Stimulated activated CD4-positive, alpha-beta T cell treated with anti-CD3 and anti-CD28 coated beads, Interleukin-12 subunit alpha, Interleukin-12 subunit beta, amount 100 ng/mL, for 48 hours (primary cell): ENCODE measurements at places on chromosomes 5 and 9.

- DNase-seq = no peak
These were observed 48.2 kb downstream of the DAPK1 start for GRCh38 chr9:87545858-87546257.

GRCh38 chr9:128995791-128996190 is 32.3 kb downstream of the SH3GLB2 start:
- no peak for DNase-seq

- DNase-seq = no peak
These were observed 34.4 kb downstream of the RAD50 start for GRCh38 chr5:132591145-132591544.

GRCh38 chr9:84919440-84919839 is 249.9 kb downstream of the NTRK2 start:
- no peak for DNase-seq

GRCh38 chr5:64900618-64901017 is 131.9 kb downstream of the CWC27 start:
- DNase-seq = no peak

- DNase-seq = no peak
These were observed 47.2 kb downstream of the EBF1 start for GRCh38 chr5:159052401-159053011.

DNA sequence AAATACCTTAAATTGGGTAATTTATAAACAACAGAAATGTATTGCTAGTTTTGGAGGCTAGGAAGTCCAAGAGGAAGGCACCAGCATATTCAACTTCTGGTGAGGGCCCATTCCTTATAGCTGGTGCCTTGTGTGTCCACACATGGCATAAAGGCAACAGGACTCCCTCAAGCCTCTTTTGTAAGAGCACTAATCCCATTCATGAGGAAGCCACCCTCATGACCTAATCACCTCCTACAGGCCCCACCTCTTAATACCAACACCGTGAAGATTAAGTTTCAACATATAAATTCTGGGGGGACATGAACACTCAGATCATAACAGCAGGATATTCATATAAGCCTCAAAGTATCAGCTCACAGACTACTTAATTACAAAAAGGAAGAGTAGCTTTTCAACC is 4.0 kb upstream of the PLAC8L1 start:
- no peak for DNase-seq

GRCh38 chr9:116048081-116048480 is 105.5 kb upstream of the PAPPA start:
- no peak for DNase-seq

DNA sequence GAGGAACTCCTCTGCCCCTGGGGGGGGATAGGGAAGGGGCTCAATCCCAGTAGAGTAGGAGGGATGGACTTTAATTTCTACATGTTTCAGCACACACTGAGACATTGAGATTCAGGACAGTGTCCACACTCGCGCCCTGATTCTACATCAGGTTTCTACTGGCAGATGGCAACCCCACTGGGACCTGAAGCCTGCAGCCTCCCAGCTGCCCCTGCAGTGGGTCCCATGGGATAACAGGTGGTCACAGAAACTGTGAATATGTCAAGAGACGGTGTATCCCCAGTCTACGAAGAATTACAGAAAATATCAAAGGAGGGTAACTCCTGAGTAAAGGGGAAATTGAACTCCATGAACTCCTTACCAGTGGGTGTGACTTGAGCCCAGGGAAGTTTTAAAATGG is 2.4 kb upstream of the TERT start:
- no peak for DNase-seq

DNA sequence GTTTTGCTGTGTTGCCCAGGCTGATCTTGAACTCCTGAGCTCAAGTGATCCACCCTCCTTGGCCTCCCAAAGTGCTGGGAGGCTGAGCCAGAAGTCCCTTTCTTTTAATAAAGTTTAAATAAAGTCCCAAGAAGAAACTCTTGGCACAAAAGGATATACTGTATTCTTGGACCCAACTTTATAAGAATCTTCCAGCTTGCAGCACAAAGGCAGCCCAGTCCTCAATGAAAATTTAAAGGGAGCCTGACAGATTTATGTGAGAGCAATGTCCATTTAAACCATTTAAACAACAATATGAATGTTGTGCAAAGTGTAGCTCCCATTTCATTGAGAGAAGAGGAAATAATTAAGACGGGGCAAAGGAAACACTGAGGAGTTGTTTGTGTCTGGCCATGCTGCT is 217.0 kb downstream of the DOCK8 start:
- no peak for DNase-seq

- DNase-seq = no peak
These were observed 153.8 kb downstream of the HSPA4 start for GRCh38 chr5:133205649-133206048.

- DNase-seq = no peak
These were observed 5.6 kb downstream of the EXD3 start for GRCh38 chr9:137417161-137418021.

- DNase-seq = no peak
These were observed 30.2 kb upstream of the CCNG1 start for GRCh38 chr5:163407034-163407655.

- no peak for DNase-seq
These were observed 97.6 kb upstream of the GRHPR start for GRCh38 chr9:37324691-37325490.

- DNase-seq = no peak
These were observed 37.8 kb downstream of the FAM78A start for GRCh38 chr9:131238402-131239021.

DNA sequence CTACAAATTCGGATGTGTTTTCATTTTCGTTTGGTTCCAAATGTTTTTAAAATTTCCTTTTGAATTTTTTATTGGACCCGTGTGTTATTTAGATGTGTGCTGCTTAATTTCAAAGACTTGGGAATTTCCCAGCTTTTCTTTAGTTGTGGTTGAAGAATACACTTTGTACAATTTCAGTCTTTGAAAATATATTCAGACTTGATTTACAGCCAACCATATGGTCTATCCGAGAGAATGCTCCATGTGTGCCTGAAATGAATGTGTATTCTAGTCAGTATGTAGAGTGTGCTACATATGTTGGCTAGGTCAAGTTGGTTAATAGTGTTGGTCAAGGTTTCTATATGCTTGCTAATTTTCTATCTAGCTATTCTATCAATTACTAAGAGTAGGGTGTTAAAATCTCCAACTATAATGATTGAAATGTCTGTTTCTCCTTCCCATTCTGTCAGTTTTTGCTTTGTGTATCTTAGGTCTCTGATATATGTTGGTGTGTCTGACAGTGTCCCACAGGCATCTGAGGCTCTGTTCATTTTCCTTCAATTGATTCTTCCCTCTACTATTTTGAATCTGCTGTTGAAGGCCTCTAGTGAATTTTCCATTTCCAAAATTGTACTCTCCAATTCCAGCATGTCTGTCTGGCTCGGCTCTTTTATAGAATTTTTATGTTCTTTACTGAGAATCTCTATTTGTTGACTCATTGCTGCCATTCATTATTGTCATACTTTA is 36.2 kb downstream of the RNF130 start:
- no peak for DNase-seq

DNA sequence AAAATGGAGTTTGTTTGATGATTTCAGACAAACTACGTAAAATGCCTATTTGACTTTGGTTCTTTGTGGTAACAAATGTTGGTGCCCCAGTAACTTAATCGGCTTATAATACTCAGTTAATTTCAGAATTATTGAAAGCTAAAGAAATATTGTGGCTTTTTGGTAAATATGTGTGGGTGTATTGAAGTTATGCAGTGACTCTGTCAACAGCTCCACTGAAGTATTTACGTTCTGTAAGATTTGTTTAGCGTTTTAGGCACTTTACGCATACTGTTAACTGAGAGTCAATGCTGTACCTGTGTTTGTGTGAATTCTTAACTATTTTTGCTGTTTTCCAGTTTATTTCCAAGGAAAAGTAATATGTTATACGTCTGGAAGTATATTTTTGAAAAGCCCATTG is 2.2 kb downstream of the RAD23B start:
- no peak for DNase-seq

DNA sequence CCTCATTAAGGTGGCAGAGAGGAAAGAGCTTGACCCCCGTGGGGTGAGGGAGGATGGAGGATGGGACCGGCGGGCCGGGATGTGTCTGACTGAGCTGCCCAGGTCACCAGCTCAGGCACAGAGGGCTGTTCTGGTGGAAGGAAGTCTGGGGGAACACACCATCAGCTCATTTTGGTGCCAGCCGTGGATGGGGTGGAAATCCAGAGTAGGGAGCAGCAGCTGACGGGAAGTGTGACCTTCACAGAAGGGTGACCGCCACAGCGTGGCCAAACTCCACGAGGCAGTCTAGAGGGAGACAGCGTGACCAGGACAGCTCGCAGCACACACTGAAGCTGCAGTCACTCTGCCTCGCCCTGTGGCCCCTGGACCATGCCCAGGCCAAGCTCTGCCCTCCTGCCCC is 45.3 kb upstream of the PHYKPL start:
- DNase-seq = no peak

GRCh38 chr9:115640887-115641286 is 512.7 kb upstream of the PAPPA start:
- no peak for DNase-seq

GRCh38 chr5:141853895-141854626 is 24.1 kb downstream of the PCDH1 start:
- no peak for DNase-seq

DNA sequence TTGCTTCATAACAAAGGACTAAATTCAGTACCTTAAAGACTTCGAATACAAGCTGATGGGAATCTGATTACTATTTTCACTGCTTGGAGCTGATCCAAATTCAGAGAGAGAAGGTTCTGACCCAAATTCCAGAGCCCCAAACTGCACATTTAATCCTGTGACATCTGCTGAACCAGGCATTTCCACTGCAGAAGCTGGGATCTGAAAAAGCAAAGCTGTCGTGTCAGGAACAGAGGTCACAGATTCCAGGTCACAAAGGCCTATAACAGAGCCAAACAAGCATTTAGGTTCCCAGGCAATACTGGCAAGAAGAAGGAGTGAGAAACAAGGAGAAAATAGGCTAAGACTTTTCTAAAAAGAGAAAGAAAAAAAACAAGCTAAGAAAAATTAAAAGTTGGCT is 105.3 kb downstream of the UBAP2 start:
- DNase-seq = no peak

GRCh38 chr9:83299571-83299970 is 236.6 kb upstream of the RASEF start:
- DNase-seq = no peak

GRCh38 chr9:122135529-122135859 is 24.1 kb downstream of the NDUFA8 start:
- no peak for DNase-seq

DNA sequence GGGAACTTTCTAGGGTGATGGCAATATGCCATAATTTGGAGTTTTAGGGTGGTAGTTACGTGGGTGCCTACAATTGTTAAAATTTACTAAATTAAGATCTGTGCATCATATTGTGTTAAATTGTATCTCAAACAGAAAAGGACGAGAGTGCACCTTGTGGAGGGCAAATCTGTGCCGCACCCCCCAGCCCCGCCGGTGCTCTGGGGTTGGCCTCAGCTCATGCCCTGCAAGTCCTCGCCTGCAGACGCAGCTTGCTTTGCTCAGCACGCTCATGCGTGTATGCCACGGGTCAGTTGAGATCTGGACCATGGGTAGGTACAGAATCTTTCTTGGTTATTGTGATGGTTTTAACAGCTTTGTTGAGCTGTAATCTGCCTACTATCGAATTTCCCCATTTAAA is 33.7 kb upstream of the FCN1 start:
- DNase-seq = no peak

- DNase-seq = peak; percentile 27
These were observed 7.3 kb upstream of the BARHL1 start for GRCh38 chr9:132575005-132575609.

- no peak for DNase-seq
These were observed 20.6 kb upstream of the CAST start for GRCh38 chr5:96641368-96642280.

- no peak for DNase-seq
These were observed 12.9 kb downstream of the MINAR2 start for GRCh38 chr5:129760636-129761325.

DNA sequence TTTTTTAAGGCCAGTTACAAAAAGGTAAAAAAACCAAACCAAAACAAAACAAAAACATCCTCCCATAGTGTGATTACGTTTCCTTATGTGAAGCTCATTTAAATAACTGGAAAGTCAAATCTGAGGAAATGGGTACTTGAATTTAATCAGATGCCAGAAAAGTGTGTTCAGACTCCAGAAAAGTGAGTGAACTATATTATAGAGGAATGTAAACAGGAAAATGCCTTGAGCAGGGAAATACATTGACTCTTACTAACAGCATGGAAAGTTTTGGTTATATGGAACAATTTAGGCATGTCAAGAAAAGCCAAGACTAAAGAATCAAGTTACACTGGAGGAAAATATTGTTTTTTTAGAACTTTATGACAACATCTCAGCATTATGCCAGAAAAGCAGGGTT is 37.8 kb upstream of the RNF20 start:
- no peak for DNase-seq

DNA sequence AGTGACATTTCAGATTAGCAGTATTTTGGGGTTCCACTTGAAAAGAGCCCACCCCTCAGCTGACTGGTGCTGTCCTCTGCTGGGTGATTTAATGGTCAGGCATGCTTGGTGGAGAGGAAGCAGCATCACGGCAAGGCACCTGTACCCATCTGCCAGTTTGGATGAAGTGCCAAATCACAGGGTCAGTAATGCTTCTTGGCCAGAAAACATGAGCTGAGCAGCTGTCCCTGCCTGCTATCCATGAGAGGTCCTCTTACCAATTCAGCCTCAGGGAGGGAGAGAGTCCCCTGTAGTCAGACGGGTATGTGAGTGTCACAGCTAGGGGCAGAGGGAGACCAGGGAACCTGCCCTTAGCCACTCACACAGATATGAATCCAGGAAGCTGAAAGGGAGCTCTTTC is 137.9 kb downstream of the SEC61B start:
- no peak for DNase-seq

DNA sequence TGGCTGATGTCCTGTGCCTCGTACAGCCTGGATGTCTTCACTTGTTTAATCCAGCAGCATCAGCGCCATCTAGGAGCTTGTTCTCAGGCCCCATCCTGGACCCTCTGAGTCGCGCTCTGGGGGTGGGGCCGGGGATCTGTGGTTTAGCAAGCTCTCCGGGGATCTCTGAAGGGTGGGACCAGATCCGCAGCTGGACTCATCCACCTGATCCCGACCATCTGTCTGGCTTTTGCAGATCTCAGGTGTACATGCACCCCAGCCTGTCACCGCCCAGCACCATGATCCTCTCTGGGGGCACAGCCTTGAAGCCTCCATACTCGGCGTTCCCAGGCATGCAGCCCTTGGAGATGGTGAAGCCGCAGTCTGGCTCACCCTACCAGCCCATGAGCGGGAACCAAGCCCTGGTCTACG is 15.1 kb upstream of the POMT1 start:
- DNase-seq = no peak

DNA sequence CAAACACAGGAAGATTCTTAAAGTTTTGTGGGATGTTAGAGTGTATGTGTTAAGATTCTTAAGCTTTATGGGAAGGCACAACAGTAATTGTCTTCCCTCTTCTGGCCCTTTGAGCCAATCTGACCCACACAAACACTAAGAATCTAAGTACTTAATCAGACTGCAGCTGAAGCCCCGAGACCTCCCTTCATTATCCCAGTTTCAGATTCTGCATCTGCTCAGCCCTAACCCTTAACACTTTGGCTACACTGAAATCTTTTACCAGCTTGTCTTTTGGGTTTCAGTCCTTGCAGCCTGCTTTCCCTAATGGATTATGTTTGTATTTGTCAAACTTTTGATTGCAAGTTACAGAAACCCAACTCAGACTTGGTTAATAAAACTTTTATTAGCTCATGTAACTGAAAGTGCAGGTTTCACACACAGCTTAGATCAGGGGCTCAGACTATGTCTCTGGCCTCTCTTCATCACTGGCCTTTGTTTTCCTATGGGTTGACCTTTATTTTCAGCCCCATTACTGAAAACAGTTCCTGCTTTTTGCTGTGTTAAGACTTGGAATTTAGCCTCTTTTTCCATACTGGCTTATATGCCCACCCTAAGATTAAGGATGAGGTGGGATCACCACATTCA is 71.5 kb downstream of the COX7C start:
- no peak for DNase-seq
